ENCODE measurements at places on chromosomes 16 and 17.

- H3K4me3 ChIP-seq = no peak overlapping the region
- peaks cover 64% of the 10 kb centered on the region for H3K27me3 ChIP-seq
- no peak overlapping the region for H3K27ac ChIP-seq
- no peak for DNase-seq
These were observed 53.9 kb upstream of the CRHR1 start for GRCh38 chr17:45730192-45730591.

DNA sequence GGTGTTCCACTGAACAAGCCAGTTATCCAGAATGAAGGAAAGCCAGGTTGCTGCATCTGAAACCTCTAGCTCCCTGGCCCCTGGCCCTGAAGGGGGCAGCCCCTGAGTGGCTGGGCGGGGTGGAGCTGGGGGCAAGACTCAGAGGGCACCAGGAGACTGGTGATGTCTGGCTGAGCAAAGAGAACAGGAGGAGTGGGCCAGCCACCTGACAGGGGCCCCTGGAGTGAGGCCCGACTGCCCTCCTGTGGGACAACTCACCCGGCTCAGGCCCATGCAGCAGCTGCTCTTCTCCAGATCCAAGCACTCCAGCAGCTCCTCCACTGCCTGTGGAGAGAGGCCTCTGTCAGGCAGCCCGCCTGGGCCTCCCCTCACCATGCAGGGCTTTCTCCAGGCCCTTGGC, 60.4 kb downstream of the PIPOX start:
- peaks cover 8% of the 10 kb centered on the region for H3K4me1 ChIP-seq
- H3K27me3 ChIP-seq = no peaks in the 10 kb centered on the region
- peaks cover 33% of the 10 kb centered on the region for H3K36me3 ChIP-seq
- no peak overlapping the region for H3K4me3 ChIP-seq
- no peak overlapping the region for H3K27ac ChIP-seq

DNA sequence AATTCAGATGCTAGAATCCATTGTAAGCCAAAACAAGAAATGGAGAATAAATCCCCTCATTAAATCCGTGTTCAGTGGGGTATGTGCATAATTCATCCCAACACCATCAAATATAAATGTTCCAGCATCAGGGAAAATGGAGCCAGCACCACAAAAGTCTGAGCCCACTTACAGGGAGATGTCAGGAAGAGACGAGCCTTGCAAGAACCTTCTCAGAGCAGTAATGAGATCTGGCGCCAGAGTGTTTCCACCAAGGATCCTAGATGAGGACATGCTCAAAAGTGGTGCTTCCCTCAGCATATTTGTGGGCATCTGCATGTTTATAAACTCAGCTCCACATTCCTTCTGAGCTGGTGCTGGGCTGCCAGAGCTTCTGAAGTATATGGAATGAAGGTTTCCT, 541.9 kb upstream of the C16orf82 start:
- DNase-seq = no peak
- no peak overlapping the region for H3K27ac ChIP-seq
- no peak overlapping the region for H3K4me3 ChIP-seq
- H3K27me3 ChIP-seq = no peaks in the 10 kb centered on the region
- H3K36me3 ChIP-seq = no peaks in the 10 kb centered on the region

DNA sequence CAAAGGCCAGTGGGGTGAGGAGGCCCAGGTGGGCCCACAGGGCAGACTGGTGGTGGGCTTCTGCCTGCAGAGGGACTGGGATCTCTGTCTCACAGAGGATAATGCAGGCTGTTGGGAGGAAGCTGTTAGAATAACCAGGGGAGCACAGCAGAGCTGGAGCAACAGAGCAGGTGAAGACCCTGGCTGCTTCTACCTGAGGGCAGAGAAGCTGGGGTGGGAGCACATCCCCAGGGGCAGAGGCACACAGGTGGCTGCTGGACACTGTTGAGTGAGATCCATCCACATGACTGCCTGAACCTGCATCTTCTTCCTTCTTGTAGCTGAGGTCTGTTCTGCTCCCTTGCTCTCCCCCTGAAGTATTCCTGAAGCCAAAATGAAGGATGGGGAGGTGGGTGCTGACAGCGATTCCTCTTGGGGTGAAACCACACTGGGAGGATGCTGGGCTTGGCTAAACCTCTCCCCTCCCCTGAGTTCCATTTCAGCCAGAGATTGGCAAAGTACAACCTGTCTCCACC, 1725.0 kb downstream of the TP53TG3F start:
- no peak for DNase-seq
- no peaks in the 10 kb centered on the region for H3K4me1 ChIP-seq
- no peaks in the 10 kb centered on the region for H3K27me3 ChIP-seq

DNA sequence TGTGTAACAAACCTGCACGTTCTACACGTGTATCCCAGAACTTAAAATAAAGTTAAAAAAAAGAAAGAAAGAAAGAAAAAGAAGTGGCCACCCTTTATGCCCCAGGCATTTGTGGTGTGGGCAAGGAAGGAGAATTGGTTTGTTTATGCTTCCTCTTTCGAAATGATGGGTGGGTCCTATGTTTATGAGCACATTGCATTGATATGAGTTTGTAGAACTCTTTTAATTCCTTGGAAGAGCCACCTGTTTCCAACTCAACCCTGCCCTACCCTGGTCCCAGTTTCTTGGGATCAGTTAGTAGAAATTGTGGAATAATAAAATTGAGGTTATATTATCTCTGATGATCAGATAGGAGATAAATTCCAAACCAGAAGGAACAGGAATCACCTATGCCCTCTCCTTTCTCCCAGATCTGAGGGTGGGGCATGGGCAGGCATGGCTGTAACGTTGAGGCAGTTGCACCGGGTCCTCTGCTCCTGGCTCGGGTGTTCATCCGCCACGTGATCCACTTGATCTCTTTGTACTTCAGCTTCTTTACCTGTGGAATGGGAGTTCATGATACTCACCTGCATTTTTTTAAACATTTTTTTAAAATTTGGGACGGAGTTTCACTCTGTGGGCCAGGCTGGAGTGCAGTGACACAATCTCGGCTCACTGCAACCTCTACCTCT, 15.9 kb downstream of the CHAD start:
- no peaks in the 10 kb centered on the region for H3K27me3 ChIP-seq
- H3K4me3 ChIP-seq = no peak overlapping the region
- H3K36me3 ChIP-seq = peaks cover 13% of the 10 kb centered on the region
- no peak overlapping the region for H3K27ac ChIP-seq

DNA sequence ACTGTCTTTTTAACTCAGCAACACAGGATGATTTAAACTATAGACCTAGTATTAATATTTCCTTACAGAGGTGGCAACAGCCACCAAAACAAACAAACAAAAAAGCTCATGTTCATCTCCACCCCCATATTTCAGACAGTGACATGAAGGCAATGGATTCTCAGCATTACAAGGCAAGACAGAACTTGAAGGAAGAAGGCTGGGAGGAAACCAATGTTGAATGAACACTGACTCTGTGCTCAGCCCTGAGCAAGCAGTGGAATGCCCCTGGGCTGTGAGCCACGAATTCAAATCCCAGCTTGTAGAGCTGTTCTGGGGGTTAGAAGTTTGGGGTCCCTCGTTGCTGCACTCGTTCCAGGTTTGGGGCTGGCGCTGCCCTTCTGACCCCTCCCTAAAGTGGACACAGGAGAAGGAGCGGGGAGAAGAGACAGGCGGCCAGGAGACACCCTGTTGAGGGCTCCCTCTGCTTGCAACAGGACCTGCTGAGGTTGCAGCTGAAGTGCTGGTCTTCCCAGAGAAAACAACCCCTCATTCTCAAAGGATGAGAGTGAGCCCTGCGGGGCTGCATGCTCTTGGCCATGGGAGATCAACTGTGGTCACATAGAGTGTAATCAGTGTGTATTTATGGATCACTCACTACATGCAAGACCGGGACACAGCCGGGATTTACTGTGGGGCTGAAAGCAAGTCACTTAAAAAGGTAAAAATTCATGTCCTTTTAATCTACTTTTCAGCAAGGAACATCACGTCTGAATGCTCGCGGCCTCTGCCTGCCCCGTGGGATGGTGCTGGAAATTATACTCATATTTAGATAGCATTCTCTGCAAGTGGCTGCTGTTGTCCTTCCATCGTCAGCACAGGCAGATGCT, 34.3 kb downstream of the MYH3 start:
- peaks cover 2% of the 10 kb centered on the region for H3K4me1 ChIP-seq
- no peaks in the 10 kb centered on the region for H3K27me3 ChIP-seq
- H3K4me3 ChIP-seq = no peak overlapping the region
- no peak for DNase-seq

DNA sequence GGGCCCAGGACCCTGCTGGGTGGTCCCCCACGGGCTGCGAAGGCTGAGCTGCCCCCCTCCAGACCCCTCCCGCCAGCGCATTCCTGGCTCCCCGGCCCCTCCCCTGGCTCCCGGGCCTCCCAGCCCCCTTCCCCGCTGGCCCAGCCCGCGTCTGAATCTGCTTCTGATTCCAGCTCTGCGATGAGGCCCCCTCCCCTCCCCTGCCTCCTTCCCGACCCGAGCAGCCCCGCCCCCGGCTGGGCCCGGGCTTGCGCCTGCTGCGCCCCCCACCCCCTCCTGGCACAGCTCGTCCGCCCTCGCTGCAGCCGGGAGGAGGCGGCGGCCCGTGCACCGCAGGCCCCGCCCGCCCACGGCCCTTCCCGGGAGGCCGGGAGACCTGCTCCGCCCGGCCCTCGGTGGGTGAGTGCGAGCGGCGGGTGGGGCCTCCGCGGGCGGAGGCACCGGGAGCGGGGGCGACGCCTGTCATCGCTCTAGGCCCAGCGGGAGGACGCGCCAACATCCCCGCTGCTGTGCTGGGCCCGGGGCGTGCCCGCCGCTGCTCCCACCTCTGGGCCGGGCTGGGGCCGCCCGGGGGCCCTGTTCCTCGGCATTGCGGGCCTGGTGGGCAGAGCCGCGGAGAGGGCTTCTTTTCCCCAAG, at the start of gene NTN3:
Gene NTN3 (plus strand): TSS at position 282 of the 637 bp plus-strand sequence. CDS start 405 bp downstream, outside the sequence.
- H3K36me3 ChIP-seq = no peaks in the 10 kb centered on the region
- H3K4me3 ChIP-seq = peak within 1 kb of the TSS; percentile 49
- H3K27ac ChIP-seq = peak within 1 kb of the TSS; percentile 25
- peak; percentile 71 for DNase-seq
- H3K27me3 ChIP-seq = no peaks in the 10 kb centered on the region
- H3K4me1 ChIP-seq = peaks cover 31% of the 10 kb centered on the region

GRCh38 chr17:3256575-3256974, 41.6 kb downstream of the OR3A1 start:
- no peaks in the 10 kb centered on the region for H3K4me1 ChIP-seq
- peaks cover 2% of the 10 kb centered on the region for H3K36me3 ChIP-seq
- no peak for DNase-seq
- no peak overlapping the region for H3K4me3 ChIP-seq
- no peaks in the 10 kb centered on the region for H3K27me3 ChIP-seq
- H3K27ac ChIP-seq = no peak overlapping the region

GRCh38 chr16:12354296-12354833, 377.8 kb downstream of the SNX29 start:
- H3K27ac ChIP-seq = no peak overlapping the region
- H3K36me3 ChIP-seq = peaks cover 4% of the 10 kb centered on the region
- no peaks in the 10 kb centered on the region for H3K4me1 ChIP-seq
- H3K27me3 ChIP-seq = no peaks in the 10 kb centered on the region

- no peak for DNase-seq
- no peak overlapping the region for H3K4me3 ChIP-seq
- H3K36me3 ChIP-seq = peaks cover 23% of the 10 kb centered on the region
- H3K27ac ChIP-seq = peak overlapping the region; percentile 66
These were observed 220.7 kb upstream of the KCNJ16 start for GRCh38 chr17:69854225-69854780.

DNA sequence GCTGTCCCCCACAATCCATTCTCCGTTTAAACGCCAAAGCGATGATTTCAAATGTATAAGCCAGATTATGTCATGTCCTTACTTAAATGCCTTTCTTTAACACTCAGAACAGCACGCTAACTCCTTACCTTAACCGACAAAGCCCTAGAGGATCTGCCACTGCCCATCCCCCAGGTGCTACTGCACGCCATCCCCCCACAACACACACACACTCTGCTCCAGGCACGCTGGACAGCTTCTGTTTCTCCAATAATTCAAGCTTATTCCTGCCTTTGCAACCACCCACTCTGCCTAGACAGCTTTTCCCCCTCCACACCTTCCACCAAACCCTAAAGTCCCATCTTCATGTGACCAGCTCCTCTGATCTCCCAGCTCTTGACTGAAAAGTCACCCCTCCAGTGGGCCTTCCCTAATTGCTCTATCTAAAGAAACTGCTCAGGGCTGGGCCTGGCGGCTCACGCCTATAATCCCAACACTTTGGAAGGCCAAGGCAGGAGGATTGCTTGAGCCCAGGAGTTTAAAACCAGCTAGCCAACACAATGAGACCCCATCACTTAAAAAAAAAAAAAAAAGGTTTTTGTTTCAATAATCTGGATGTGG, 38.9 kb upstream of the RPL38 start:
- no peak overlapping the region for H3K27ac ChIP-seq
- H3K27me3 ChIP-seq = peaks cover 30% of the 10 kb centered on the region
- no peak overlapping the region for H3K4me3 ChIP-seq
- H3K36me3 ChIP-seq = no peaks in the 10 kb centered on the region
- no peaks in the 10 kb centered on the region for H3K4me1 ChIP-seq

DNA sequence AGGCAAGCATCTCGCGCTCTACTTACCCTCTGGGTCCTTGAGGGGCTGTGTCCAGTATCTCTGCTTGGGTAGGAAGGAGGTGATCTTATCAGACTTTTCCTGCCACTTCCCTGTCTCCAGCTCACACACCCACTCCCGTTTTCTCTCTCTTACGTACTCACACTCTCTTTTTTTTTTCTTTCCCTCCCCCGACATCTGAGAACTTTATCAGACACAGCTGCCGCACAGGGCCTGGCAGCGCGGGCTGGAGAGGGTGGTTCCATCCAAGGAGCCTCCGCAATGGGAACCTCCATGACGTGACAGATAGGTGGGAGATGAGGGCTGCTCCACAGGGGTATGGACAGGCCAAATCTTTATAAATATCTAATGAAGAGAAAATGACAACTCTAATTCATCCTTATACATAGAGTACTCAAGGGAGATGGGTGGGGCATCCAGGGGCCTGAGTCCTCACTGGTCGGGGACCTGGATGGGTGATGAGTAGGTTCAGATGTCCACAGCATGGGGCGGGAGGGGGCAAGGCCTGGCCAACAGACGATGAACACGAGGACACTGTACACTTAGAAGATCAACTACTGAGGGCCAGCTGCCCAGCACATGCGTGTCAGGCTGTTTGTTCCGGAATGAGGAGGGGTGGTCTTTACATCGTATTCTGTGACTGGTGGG, 23.3 kb downstream of the MINK1 start:
- no peaks in the 10 kb centered on the region for H3K27me3 ChIP-seq
- H3K4me3 ChIP-seq = no peak overlapping the region
- H3K4me1 ChIP-seq = peaks cover 54% of the 10 kb centered on the region
- peak overlapping the region; percentile 92 for H3K27ac ChIP-seq
